Stimulated activated effector memory CD8-positive, alpha-beta T cell treated with anti-CD3 and anti-CD28 coated beads, Interleukin-12 subunit alpha, Interleukin-12 subunit beta, amount 100 ng/mL, for 72 hours (primary cell): ENCODE measurements at places on chromosomes 7 and 10.

- no peak for DNase-seq
These were observed 345.1 kb downstream of the ARL4A start for GRCh38 chr7:13032576-13032975.

GRCh38 chr7:24968165-24968564, 11.8 kb downstream of the OSBPL3 start:
- DNase-seq: no peak

DNA sequence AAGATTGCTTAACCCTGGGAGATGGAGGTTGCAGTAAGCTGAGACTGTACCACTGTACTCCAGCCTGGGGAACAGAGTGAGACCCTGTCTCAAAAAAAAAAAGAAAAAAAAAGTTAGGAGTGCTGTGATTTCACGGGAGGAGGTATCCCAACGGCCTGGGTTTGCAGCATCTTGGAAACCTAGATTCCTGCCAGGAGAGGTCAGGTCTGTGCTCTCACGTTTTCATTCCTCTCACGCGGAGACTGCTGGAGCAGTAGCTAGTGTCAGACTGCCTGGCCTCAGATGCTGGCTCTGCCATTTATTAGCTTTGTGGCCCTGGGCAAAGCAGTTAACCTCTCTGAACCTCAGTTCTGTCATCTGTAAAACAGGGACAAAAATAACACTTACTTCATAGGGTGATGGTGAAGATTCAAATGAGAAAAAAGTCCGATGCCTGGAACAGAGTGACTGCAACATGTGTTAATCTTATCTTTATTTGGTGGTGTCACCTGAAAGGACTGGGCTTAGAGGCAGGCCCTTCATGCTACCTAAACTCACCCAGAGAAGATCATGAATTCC, 94.9 kb downstream of the GAD2 start:
- DNase-seq: no peak

- DNase-seq: no peak
These were observed 833 bp downstream of the GDF2 start for GRCh38 chr10:47323087-47323486.

DNA sequence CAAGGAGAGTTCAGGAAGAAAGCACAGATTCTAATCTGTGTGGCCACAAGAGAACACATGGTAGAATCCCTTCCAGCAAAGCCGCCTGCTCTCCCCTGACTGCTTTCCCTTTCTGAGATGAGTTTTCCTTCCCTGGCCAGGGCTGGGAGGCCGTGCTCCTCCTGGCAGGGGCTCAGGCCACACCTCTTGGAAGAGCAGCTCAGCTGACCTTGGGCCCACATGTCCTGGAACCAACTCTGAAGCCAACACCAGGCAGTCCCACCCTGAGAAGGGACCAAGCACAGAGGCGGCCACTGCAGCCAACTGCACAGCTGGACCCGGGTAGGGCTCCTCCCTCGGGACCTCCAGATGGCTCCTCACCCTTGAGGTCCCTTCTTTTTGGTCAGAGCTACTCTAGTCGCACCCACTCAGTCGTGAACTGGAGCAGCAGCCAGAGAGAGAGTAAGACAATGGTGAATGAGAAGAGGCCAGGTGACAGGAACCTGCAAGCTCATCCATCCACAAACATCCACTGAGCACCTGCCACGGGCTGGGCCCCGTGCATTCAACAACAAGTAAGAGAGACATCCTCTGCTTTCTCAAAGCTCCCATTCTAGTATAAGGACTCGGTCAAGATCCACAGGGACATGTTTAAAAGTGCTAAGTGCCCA, 40.3 kb downstream of the FAM53B start:
- DNase-seq: no peak

DNA sequence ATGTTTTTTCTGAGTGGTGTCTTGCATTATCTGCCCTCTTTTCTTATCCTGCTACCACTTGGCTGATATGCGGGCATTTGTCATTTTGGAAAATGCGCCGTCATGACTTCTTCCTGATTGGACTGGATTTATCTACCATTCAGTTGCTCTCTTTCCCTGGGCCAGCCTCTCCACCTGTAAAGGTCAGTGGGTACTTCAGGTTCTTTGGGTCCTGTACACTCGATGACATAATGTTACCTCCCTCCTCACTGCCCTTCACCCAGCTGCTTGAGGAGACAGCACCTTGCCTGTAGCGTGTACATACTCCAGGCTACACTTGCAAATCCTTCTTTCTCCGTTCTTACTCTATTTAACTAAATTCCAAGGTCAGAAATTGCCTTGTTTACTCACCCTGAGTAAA, 83.7 kb downstream of the RBM33 start:
- DNase-seq: no peak

DNA sequence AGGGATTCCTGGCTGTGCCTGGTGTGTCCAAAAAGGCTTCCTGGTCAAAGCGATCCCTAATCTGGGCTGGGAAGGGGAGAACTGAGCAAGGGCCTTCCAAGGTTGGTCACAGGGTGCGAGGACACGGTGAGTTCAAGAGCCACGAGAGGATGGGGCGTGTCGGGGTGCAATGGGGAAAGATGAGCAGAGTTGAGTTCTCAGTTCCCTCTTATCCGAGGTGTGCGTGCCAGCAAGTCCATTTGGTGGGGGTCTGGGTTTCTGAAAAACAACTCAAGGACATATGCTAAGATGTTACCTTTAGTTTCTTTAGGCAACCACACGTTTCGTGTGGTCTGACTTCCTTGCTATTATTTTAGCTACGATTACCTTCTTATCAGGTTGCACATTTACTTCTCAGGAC, 1.3 kb downstream of the ZNF775 start:
- DNase-seq: no peak
